ENCODE measurements at places on chromosomes 5 and 9.

DNA sequence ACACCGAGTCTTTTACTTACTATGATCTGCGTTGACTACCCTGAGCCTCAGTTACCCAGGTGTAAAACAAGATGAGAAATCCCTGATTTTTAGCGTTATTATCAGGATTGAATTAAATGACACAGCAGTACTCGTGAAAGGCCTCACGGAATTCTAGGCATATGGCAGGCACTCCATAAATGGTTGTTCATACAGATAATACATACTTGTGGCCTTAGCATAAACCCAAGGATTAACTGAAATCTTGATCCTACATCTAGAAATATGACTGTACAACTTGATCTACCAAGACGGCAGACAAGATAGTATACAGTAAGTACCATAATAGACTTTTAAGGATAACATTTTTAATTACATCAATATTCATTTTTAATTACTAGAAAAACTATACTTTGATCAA, 409.8 kb downstream of the BNC2 start:
- no peak for DNase-seq

- DNase-seq, result no peak
Measured at GRCh38 chr9:4490705-4491625, 697 bp downstream of the SLC1A1 start.

GRCh38 chr5:177430972-177431316, 4.5 kb downstream of the GRK6 start:
- no peak for DNase-seq

- no peak for DNase-seq
Measured at GRCh38 chr9:137308057-137308619, 6.1 kb upstream of the NRARP start.

GRCh38 chr5:95532415-95532814, 22.4 kb downstream of the SKIC3 start:
- no peak for DNase-seq

- no peak for DNase-seq
Measured at GRCh38 chr9:93630806-93631411, 54.5 kb downstream of the PHF2 start.

- no peak for DNase-seq
Measured at GRCh38 chr9:34519321-34520020, 3.3 kb downstream of the ENHO start.

DNA sequence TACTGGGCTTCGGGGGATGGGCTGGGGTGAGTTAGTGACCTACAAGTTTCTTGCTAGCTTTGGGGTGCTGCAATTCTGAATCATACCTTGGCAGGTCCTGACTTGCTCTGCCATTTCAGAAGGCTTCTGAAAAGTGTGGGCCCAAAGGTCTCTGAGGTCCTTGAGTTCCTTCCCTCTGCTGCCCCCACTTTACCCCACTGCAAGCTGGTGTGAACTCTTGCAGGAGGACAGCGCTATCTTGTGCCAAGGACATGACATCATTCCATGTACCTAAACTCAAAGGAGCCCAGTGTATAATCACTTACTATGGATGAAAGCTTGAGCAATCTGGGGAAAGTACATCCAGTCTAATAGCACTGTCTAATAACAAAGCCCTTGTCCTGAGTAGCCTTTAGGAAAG, 157.4 kb downstream of the RMI1 start:
- DNase-seq, result no peak

GRCh38 chr5:68246802-68247201, 31.2 kb downstream of the PIK3R1 start:
- no peak for DNase-seq

- no peak for DNase-seq
Measured at GRCh38 chr5:127924606-127925005, 159.0 kb upstream of the SLC12A2 start.

GRCh38 chr5:151900891-151901290, 23.8 kb downstream of the GLRA1 start:
- DNase-seq, result no peak

- peak; percentile 40 for DNase-seq
Measured at GRCh38 chr9:137085920-137086530, 760 bp upstream of the MAN1B1 start.

DNA sequence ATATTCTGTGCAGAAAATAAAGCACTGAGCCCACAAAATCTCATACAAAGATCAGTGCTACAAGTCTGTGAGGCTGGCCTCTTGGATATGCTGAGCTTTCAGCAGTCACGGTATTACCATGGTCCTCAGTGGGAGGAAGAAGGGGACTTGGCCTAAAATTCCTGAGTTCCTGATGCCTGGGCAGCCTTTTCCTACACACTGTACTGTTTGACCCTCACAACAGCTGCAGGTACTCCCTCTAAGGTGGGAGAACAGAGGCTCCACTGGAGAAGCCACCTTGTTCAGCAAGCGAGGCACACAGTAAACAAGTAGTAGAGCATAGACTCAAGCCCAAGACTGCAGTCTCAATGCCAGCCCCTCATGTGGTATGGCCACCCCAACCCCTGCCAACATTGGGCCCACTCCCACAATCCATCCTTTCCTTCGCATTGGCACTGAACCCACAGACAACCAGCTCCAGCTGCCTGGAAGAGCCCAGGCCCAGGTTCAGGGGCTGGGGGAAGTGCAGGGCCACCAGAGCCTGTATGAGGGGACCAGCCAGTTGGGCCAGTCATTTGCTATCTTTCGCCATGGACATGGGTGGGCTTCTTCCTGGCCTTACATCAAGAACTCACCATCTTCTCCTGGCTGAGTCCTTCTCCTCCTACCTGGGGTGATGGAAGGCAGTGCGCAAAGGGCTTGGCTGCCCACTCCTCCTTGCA, 14.3 kb downstream of the ACSL6 start:
- no peak for DNase-seq

DNA sequence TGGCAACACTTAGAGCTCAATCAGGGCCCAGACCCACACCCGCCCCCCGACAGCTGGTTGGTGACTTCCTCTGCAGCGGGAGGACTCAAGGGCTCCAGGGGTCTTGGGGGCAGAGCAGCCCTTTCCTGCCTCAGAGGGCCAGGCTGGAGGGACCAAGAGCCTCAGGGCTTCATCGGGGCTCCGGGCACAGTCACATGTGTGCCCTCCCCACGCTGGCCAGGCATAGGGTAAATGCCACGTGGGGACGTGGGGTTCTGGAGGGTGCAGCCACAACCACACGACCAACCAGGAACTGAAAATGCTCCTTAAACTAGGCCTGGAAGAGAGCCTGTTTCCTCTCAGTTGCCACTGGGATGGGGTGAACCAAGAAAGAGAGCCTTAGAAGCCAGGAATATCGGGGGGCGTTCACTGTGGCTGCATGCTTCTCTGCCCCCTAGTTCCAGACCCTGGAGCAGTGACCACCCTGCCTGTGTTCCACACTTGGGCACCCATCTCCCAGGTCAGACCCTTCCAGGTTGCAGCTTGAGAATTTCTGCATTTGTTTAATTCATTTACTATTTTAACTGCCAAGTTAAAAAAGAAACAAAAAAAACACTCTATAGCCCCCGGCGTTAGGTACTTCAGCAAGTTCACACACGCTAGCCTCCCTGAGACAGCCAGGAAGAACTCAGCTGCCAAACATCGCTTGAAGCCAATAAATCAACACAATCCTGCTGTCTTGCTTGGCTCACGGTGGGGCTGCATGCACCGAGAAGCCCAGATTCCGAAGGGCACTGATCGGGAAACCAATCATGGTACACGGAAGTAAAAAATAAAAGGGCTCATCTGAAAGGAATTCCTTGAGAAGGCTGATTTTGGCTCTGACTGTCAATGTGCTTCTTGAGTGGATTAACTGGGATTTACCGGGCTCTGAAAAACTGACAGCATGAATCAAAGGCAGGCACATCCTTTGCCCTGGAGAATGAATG, 56.1 kb upstream of the PHYKPL start:
- no peak for DNase-seq

- no peak for DNase-seq
Measured at GRCh38 chr5:150061538-150061995, 24.8 kb downstream of the CSF1R start.

DNA sequence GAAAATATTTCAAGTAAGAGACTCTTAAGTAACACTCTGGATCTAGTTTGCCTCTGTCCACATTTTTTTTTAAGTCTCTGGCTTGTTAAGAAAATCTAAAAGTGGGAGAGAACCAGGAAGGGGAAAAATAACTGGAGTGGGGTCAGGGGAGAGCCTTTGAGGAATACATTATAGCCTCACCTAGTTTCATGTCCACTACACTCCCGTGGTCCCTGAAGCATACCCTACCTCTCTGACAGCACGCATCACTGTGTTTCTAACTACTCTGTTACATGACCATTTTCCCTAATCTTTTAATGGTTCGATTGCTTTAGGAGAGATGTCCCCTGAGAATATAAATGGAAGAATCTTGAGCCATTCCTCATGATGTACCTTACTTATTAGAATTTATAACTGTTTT, 318.3 kb downstream of the TMEM167A start:
- DNase-seq, result no peak

DNA sequence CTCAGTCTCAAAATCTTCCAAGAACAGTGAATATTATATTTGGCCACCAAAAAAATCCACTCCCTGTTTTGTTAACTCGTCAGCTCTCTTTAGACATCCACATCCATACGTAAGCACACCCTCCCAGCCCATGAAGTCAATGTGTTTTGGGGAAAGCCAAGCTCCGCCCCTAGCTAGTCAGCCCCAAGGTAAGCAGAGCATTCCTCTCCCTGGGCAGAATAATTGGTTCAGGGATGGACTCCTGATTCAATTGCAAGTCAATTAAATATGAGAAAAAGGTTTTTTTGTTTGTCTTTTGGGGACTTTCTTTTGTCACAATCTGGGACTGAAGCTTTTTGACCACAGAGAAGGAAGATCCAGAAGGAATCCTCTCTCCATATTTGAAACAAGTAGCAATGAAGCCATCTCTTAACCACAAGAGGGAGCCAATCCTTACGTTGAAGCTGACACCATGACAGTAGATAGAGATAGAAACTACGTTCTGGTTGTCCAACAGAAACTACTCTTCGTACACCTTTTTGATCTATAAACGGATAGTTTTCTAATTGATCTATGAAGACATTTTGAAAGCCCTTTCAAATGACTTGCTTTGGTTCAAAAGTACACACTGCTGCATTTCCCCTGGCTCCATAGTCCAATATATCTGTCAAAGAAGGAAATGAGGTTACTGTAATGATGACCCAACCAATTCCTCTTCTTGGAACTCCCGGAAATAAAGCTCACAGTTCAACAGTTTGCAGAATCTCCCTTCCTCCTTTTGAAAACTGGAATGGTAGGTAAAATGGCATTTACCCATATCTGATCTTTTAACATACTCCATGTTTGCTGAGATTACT, 166.4 kb downstream of the TLE1 start:
- no peak for DNase-seq

DNA sequence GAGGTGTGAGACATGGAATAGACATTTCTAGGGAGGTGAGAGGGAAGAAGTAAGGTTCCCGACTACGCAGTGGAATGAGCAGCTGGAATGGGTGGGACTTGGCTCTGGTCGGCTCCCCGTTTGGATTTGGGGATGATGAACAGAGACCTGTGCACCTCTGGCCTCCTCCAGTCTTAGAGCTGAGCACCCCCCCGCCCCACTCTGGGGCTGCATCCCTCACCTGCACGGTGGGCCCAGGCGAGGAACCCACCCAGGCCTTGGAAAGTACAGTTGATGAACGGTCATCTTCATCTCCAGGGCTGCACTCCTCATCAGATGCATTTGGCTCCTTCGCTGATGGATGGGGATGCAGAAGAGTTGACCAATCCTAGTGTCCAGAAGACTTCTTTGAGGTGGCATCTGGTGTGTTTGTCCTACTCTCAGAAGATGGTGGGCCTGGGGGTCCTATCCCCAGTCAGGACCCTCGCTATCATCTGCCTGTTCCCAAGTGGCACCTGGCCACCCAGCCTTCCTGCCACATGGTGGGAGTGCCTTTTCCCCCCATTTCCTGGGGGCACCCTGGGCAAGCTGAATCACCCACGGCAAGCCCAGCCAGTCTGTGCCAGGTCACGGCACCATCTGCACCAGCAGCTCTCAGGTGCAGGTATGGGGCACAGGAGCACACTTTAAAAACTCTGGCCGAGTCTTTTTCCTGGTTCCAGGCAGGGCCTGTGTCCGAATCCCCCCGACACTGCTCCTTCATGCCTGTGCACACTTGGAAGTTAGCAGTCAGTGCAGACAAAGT, 70.5 kb downstream of the GTF3C4 start:
- DNase-seq, result no peak

DNA sequence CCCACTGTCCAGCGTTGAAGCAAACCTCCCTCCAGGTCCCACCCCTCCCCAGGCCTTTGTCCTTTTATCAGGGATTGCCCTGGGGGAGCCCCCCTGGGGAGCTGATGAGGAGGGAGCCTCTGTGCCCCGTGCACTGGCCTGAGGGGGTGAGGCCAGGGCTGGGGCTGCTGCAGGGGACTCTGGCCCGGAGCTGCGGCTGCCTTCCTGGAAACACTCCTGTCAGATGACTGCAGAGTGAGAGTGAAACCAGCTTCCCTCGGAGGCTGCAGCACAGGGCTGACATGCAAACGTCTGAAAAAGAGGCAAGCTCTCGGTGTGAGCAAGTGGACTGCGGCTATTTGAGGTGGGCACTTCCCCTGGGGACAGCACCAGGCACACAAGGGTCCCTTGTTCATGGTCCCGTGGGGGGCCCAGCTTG, 4.6 kb upstream of the TRAF2 start:
- DNase-seq, result peak; percentile 58

GRCh38 chr9:95874989-95875304, 544 bp upstream of the ERCC6L2 start:
- peak; percentile 66 for DNase-seq

- DNase-seq, result no peak
Measured at GRCh38 chr9:91103931-91104330, 257.8 kb downstream of the AUH start.

DNA sequence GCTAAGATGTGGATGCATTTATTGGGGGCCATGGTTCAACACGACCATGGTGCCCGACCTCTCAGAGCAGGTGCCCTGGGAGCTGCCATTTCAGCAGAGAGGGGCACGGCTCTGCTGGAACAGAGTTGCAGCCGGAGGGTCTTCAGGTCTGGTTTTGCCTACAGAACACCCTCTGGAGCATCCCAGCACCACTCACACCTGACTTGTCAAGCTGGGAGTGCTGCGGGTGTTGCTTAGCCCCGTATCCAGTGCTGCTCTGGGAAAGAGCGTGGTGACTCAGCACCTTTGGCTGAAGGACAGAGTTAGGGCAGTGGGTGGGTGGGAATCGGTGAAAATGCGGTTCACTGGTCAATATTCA, 36.5 kb upstream of the IRX4 start:
- DNase-seq, result no peak

DNA sequence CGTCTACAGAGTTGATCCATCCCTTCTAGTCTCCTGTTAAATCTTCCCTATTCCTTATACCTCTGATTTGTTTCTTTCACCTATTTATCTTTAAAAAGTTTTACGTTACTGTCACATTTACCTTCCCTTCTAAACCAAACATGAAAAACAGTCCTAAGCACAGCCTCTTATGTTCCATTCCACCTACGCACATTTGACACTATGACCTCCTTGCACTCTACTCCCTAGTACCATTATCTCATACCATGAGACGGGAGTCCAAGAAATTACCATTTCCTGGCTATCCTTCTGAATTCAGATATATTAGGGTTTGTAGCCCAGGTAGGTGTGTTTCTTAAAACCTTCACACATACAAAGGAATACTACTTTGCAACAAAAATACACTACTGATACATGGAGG, 25.1 kb downstream of the FNIP1 start:
- no peak for DNase-seq

GRCh38 chr5:52148679-52149078, 639.0 kb upstream of the ITGA1 start:
- DNase-seq, result no peak

Data from activated naive CD4-positive, alpha-beta T cell treated with Interleukin-2 at 50 U/mL for 16 hours (primary cell).